ENCODE measurements at places on chromosomes 7 and 10.

DNA sequence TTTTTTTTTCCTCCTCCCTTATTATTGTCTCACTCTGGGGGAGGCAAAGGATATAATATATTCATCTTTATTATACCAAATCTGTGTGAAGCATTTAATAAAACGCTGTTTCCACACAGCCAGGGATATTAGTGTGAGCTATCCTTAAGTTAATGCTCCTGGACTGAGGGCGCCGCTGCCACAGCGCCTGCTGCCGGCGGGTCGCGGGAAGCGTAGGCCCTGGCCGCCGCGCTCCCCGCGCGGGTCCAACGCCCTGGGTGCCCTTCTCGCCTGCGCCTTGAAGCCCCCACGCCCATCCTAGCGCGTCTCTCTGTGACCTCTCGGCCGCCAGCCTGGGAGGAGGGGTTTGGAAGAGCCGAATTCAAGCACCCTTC is 9.5 kb upstream of the LBX1 start:
- DNase-seq: no peak

DNA sequence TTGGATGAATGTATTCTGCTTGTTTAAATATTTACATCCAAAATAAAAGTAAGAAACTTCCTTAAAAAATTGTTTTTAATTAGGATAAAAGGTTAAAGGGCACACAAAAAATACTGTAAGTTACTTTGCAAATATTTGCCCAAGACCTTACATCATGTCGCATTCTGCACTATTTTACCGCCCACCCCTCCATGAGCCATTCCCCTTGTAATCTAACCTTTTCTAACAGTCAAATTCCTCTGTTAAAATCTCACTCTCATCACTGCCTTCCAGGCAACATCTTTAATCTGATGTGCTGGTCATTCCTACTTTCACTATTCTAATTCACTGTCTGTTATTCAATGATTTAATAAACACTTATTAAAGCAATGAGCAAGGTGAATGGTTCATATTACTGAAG is 23.2 kb downstream of the TSPAN12 start:
- no peak for DNase-seq

GRCh38 chr7:2488681-2489080 is 12.5 kb upstream of the GRIFIN start:
- no peak for DNase-seq

DNA sequence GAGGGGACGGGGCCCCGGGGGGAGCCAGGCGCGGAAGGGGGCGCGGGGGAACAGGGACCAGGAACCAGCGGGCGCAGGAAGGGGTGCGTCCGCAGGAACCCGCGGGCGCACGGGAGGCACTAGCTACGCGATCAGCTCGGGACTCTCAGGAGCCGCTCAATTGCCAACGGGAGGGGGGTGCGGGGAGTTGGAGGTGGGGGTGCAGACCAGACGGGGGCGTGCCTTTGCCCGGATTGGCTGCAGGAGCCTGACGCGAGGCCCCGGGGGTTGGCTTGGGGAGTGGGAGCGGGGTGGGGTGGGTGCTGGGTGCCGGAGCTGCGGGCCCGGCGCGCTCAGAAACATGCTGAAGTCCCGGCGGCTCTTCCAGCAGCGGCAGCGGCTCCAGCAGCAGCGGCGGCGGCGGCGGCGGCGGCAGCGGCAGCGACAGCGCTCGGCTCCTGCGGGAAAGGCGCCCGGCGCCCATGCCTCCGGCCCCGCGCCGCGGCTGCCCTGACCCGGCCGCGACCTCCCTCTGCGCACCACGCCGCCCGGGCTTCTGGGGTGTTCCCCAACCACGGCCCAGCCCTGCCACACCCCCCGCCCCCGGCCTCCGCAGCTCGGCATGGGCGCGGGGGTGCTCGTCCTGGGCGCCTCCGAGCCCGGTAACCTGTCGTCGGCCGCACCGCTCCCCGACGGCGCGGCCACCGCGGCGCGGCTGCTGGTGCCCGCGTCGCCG is at the start of gene ADRB1:
Gene ADRB1 (plus strand): TSS at position 335 of the 715 bp plus-strand sequence. CDS start 267 bp downstream, at position 602.
- peak; percentile 48 for DNase-seq

DNA sequence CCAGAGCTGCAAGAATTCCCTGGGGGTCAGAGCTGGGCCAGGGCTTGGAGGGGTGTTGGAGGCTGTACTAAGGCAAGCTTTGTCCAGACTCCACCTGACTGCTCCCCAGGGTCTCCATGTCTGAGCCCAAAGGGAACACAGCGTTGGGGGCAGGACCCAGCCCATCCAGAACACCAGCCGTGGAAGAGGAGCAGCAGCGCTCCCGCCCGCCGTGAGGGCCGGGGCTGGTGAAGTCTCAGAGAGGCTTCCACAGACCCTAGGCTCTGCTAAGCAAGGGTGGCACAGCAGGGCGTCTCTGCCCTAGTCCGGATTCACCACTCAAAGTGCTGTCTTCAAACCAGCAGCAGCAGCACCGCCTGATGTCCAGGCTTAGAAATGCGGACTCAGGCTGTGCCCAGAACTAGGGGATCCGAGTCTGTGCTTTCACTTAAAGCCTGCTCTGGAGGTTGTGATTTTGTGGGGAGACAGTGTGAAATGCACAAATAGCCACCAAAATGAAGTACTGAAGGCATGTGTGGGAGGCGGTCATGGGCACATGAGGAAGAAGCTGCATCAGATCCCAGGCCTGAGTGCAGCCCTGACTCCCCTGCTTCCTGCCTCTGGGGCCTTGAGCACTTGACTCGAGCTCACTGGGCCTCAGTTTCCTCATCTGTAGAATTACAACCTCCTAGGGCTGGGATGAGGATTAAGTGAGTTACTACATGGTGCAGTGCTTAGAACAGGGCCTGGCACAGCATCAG is 16.6 kb upstream of the AQP1 start:
- no peak for DNase-seq

GRCh38 chr10:78964952-78965633 is 103.7 kb upstream of the ZMIZ1 start:
- no peak for DNase-seq

DNA sequence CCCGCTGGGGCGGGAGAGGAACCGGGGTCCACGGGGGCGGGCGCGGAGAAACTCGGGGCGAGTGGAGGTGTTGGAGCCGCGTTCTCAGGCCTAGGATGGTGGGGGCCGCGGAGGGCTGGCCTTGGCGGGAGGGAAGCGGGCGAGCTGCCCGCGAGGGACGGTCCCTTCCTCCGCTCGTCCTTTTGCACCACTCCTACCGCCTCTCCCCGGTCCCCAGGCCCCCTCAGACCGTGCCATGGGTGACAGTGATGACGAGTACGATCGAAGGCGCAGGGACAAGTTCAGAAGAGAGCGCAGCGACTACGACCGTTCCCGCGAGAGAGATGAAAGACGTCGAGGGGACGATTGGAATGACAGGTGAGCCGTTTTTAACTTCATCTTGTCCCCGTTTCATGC is 451 bp downstream of the SRRT start:
- peak; percentile 40 for DNase-seq

DNA sequence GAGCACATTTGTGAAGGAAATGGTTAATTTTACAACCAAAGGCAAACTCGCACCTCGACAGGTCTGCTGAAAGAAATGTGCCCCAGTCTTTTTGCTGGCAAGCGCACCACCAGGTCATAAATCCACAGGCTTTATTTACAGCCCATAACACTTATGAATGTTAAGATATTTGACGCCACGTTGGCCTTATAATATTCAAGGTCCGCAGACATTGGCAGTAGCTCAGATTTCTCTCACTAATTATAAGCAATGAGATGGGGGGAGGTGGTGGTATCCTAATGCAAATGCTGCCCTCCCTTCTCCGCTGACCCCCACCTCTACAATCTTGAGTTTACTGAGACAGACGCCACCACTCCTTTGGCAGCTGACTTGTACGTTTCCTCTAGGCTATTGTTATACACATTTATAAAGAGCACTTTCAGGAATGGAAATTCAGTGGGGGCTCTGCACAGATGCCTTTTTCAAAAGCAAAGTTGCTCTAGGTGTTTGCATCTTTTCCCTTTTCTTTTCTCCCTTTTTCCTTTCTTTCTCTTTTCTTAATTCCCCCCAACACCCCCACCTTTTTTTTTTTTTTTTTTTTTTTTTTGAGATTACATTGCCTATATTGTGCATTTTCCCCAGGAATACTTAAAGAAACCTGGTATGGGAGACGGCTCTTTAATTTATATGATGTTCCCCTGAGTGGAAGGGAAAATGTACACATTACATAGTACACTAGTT is 6.7 kb downstream of the TCF7L2 start:
- DNase-seq: no peak

DNA sequence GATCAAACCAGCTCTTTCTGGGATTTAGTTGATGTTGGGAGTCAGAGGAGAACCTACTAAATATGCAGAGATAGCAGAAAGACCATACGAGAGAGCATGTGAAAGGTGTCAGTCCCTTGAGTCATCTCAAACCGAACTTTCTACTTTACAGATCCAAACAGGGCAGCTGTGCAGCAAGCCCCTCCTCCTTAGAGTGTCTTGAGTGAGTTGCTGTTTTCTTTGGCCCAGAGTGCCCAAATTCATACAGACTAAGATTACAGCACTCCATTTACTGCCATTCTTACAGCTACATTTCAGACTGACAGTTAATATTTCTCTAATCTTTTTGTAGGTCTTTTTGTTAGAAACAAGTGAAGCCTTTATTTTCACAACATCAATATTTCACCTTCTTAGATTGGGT is 53.4 kb downstream of the NRCAM start:
- DNase-seq: no peak

GRCh38 chr7:149468208-149468607 is 7.3 kb upstream of the ZNF777 start:
- DNase-seq: no peak

DNA sequence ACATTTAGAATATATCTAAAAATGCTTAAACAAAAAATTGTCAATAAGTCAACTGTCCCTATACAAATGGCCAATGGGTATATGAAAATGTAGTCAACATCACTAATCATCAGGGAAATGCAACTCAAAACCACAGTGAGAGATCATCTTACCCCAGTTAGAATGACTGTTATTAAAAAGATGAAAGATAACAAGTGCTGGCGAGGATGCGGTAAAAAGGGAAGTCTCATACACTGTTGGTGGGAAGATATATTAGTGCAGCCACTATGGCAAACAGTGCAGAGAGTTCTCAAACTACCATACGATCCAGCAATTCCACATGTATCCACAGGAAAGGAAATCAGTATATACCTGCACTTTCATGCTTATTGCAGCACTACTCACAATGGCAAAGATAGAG is 48.6 kb upstream of the APBB1IP start:
- no peak for DNase-seq

DNA sequence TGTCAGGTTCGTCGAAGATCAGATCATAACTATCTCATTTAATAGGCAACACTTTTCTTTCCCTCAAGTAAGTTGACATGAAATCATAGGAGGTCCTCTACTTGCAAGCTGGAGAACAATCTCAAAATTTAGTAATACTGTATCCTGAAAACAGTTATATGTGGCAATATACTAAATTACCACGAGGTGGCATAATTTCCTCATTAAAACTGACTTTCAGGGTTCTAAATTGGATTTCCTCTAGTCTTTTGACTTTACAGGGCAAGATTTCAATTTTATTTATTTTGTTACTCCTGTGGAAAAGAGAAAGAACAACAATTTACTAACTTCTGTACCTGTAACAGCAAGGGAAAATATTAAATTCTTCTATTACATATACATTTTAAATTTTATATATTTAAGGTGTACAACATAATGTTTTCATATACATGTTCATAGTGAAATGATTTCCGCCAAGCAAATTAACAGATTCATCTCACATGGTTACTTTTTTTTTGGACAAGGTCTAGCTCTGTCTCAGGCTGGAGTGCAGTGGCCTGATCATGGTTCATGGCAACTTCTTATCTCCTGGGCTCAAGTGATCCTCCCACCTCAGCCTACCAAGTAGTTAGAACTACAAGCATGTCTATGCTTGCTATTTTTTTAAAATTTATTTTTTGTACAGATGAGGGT is 53.4 kb upstream of the CYP2C18 start:
- DNase-seq: peak; percentile 17

GRCh38 chr7:30321089-30321881 is 36.9 kb downstream of the ZNRF2 start:
- no peak for DNase-seq

- no peak for DNase-seq
Observed at GRCh38 chr10:101938305-101939007, 94.9 kb upstream of the KCNIP2 start.

GRCh38 chr7:2546776-2547586 is 8.3 kb downstream of the BRAT1 start:
- DNase-seq: no peak
